ENCODE measurements at places on chromosomes 6 and 20.

DNA sequence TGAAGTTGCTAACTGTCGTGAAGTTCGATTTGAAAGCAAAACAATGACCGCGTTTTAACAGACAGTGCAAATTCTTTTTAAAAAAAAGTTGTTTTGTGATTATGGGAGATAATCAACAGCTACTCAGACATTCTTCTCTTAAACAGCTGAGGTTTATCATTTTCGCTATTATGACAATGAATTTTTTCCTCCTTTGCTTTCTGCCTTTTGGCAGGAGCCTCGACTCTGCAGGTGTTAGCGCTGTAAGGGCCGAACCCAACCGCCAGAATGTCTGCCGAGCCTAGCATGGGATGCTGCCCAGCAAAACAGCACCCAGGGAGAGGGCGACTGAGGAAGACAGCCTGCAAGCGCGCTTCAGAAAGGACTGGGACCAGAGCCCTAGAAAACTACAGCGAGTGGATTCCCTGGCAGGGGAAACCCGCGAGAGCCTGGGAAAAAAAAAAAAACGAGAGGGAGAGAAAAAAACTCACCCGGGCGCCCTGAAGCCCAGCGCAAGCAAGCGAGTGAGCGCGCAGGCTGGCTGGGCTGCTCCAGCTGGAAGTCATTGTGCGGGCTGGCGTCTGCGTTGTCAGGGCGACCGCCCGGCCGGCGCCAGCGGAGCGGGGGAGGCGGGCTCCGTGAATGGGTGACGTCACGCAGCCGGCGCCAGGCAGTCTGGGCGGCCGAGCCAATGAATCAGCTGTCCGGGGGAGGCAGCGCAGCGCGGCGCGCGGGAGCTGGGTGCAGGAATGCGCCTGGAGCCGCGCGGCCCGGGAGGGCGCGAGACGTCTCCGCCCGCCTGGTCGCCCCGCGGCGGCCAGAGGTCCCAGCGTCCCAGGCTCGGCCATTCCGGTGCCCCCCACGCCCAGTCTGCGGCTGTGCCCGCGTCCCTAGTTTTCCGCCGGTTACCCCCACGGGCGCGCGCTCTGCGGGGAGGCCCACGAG is 32.7 kb upstream of the ID4 start:
- DNase-seq: peak; percentile 97

- no peak for DNase-seq
Measured at GRCh38 chr6:10030942-10031537, 383.8 kb downstream of the TFAP2A start.

- DNase-seq: peak; percentile 59
Measured at GRCh38 chr6:160274871-160275510, 16.4 kb upstream of the SLC22A2 start.

- DNase-seq: no peak
Measured at GRCh38 chr6:89050155-89050554, 30.4 kb upstream of the PNRC1 start.

- DNase-seq: no peak
Measured at GRCh38 chr20:32240205-32240604, 32.5 kb downstream of the POFUT1 start.

GRCh38 chr20:55646851-55647250 is 358.5 kb downstream of the CBLN4 start:
- no peak for DNase-seq

DNA sequence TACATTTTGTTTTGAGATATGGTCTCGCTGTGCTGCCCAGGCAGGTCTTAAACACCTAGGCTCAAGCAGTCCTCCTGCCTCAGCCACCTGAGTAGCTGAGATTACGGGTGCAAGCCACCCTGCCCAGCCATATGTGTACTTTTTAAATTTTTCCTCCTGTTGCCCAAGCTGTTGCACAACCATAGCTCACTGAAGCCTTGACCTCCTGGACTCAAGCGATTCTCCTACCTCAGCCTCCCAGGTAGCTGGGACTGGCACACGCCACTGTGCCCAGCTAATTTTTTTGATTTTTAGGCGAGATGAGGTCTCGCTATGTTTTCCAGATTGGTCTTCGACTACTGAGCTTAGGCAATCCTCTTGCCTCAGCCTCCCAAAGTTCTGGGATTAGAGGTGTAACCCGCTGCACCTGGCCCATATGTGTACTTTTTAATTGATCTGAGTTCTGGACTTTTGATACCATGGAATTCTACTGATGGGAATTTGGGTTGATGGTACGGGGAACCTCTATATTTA is 44.9 kb downstream of the ITCH start:
- no peak for DNase-seq

DNA sequence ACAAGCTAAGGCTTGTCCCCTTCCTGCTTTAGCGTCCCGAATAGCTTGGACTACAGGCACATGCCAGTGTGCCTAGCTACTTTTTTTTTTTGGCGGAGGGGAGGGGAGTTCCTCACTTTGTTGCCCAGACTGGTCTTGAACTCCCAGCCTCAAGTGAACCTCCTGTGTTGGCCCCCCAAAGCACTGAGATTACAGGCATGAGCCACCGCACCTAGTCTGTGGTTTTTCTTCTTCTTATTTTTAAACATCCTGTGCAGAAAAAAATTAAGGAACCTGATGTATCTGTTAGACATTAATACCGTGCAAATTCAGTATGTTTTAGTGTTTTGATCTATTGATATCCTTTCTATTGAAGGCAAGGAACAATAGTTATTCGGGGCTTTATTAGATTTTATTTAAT is 25.7 kb downstream of the HIVEP1 start:
- no peak for DNase-seq

DNA sequence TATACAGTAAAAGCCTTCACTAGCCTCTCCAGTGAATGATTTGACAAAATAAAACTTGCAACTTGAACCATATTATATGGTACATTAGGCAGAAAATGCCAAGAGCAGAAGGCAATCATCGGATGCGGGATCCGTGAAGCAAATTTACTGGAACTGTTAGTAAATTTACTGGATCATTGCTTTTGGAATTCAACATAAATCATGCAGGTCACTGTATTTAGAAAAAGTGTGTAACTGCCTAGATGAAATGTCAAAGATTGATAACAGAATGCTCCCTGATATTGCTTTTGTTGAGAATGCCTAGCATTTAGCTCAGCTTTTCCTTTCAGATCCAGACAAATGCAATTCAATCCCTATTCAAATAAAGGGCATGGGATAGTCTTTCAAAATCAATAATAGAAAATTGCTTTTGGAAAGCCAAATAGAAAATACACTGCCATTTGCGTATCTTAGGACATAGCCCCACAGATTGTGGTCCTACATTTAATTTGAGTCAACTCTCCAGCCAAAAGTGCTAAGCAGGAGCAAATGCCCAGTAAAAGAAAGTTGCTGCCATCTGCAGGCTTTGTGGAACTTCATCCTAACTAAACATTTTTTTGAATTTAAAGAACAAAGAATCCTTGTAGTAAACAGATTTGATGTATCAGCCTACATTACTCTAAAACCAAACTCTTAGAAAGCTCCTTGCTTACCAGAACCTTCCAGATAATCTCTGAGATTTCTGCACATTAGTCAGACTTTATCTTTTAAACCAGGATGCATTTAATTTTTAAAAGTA is 109.5 kb upstream of the HSF2 start:
- DNase-seq: peak; percentile 49

DNA sequence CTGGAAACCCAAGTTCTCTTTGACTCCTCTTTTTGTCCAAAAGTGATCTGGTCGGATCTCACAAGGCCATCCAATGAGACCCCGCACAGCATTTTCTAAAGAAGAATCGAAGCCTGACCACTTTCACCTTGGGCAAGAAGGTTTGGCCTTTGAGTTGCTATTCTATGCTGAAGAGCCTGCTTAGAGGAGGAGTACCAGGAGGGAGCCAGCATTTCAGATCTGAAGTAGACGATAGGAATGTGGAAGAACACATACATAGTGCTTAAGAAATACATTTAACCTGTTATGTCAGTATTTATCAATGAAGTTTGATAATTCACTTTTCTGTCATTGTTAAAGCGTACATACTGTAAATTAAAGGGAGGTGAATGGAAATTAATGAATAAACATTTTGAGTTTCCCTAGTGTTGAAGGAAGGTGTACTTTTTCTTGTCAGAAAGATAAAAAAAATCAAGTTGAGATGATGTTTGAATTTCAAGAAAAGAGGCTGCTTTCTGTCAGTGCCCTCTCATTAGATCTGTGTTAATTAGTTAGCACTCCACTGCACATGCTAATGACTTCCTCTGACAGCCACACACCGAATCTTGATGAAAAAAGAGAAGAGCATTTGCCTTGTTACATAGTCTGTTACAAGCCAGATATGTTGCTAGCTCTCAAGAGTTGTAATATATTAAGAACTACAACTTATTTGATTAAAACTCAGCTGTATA is 10.9 kb upstream of the TDRD6 start:
- no peak for DNase-seq

GRCh38 chr6:3915076-3915791 is 66.1 kb downstream of the FAM50B start:
- DNase-seq: no peak

GRCh38 chr6:154888421-154889295 is 106.5 kb upstream of the TIAM2 start:
- peak; percentile 33 for DNase-seq

DNA sequence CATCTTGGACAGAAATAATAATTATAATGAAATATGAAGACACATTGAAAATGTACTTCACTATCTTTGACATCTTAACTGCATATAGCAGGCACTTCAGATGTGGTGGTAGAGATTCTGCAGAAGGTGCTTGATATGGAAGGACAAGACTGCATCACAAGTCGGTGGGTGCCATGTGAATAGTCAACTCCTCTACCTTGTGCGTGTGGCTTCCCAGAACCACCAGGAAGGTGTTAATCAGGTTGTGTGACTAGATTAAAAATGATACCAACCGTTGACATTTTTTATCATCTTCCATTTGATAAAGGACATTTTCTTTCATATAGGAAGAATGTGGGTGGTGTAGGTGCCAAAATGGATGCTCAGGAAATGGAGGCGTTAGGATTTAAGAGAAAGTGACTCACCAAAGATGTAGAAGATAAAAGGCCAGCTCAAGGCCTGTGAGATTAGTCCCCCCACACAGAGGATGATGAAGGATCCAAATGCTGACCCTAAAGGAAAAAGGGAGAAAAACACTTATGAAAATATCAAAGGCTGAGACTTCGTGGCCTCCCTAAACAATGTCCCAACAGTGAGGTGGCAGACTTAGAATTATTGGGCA is 12.3 kb downstream of the SLC17A2 start:
- DNase-seq: no peak

DNA sequence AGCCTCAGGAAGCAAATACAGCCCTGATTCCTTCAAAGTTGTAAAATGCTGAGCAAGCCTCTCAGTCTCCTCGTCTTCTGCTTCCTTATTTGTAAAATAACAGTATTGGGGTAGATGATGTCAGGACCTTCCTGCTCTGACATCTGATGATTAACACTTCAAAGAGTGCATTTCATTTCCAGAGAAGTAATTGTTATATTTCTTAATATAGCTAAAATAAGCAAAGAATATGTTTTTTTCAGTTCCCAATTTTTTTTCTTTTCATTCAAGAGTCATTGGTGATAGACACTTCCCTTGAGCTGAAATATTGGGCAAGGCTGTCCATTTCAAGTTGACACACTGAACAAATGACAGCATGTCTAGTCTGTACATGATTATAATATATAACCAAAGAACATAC is 53.4 kb downstream of the SLX4IP start:
- DNase-seq: no peak

GRCh38 chr6:68025764-68026163 is 609.3 kb upstream of the ADGRB3 start:
- DNase-seq: no peak

DNA sequence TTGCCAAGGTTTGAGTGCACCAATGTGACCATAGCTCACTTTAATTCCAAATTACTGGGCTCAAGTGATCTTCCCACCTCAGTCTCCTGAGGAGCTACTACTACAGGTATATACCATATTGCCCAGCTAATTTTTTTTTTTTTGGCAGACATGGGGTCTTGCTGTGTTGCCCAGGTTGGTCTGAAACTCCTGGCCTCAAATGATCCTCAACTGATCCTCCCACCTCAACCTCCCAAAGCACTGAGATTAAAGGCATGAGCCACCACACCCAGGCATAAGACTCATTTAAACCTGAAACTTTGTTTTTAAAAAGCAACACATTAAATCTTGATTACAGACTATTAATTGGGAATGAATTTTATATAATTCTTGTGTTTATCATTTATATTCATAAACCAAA is 67.7 kb downstream of the ARHGAP18 start:
- no peak for DNase-seq

DNA sequence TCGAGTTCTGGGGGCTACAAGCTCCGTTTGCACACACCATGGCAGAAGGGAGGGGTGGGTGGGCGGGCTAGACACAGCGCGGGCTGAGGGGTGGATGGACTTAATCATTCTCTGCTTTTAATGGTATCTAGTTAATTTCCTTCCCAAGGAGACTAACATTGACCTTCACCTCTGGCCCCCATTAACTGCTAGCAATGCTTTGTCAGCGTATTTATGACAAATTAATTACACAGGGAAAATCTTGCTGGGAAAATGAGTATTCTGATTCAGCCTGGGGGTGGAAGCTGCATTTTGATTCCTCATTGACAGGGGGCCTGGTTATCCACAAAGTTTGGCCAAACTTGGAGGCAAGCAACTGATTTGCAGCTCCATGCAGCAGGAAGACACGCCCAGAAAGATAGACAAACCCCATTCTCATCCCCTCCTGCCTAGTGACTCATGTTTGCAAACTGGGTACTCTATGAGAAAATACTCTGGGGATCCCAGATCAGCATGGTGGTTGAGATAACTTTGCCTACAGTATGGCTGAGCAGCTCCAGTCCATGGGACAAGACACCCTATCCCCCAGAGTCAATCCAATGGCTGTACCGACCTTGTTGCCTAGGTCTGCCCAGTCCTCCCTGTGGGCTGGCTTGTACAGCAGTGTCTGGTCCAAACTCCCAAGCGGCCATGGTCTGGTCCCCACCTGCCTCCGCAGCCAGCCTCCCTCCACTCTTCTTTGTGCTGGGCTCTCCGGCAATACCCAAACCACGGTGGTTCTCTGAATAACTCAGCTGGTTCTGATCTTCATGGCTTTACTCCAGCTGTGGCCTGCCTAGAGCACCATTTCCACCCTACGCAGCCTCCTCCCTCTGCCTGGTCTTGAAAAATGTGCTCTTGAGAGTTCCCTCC is 19.7 kb downstream of the ZBP1 start:
- no peak for DNase-seq

DNA sequence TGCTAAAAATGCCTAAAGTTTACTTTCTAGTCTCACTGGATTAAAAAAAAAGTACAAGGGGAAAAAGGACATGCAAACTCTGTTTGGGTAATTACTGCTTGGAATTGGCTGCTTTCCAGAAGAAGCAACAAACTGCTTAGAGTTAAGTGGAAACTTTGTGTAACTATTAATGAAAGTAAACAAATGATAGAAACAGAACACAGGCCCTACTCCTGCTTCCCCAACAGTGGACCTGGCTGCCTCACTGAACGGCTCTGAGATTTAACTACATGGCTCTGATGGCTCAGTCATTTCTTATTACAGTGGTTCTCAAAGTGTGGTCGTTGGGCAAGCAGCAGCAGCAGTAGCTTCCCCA is 108.5 kb downstream of the MAN1A1 start:
- DNase-seq: no peak

DNA sequence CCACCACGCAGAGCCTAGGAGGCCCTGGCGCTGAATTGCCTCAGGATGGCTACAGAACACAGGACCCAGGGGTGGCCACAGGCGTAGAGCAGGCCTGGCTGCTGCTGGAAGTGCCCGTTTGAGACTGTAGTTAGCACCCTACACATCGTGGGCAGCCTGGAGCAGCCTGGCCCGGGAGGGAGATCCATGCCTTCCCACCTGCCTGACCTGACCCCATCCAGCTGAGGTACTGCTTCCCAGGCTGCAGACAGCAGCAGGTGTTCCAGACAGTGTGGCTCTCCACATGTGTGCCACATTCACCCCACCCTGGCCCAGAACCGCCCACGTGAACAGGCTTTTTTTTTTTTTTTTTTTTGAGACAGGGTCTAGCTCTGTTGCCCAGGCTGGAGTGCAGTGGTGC is 20.9 kb upstream of the MAP1LC3A start:
- DNase-seq: no peak

- DNase-seq: no peak
Measured at GRCh38 chr6:141996823-141997222, 135.9 kb upstream of the GJE1 start.
